ENCODE measurements at places on chromosomes 3 and 15.

GRCh38 chr3:127200086-127200691 is 7.3 kb downstream of the PRR23E start:
- DNase-seq: no peak

DNA sequence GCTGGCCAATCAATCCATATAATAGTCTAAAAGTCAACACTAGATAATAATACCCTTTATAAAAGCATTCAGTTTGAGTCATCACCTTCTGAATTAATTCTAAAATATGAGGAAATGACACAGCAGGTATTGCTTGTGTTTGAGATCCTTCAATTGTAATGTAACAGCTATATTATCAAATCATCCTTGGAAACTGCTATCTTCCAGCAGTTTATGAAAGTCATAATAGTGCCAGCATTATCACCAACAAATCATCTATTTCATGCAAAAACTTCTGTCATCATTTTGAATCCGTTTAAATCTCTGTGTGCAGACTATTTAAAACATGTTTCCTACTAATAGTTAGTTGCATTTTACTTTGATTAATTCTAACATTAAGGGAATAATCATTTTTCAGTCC is 468.7 kb downstream of the CADM2 start:
- no peak for DNase-seq

GRCh38 chr3:105533960-105534359 is 167.3 kb downstream of the ALCAM start:
- no peak for DNase-seq

GRCh38 chr3:43770426-43771103 is 79.8 kb downstream of the ABHD5 start:
- DNase-seq: peak; percentile 49

DNA sequence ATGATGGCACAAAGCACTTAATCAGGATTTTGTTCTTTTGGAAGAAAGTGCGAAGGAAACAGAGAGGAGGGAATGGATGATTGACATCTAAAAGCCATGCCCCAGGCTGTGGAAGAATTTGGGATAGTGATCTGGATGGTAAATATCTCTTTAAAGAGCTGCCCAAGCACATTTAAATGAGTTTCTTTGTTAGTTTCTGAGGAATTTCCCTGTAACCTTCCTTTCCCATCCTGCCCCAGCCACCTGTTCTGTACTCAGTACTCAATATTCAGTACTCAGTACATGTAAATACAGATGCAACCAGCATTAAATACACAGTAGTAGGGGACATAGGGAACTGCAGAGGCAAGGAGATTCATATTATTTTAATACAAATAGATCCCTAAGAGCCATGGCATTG is 7.8 kb upstream of the CORO2B start:
- no peak for DNase-seq

- DNase-seq: no peak
These were observed 130.6 kb upstream of the FHIT start for GRCh38 chr3:61381745-61382392.

DNA sequence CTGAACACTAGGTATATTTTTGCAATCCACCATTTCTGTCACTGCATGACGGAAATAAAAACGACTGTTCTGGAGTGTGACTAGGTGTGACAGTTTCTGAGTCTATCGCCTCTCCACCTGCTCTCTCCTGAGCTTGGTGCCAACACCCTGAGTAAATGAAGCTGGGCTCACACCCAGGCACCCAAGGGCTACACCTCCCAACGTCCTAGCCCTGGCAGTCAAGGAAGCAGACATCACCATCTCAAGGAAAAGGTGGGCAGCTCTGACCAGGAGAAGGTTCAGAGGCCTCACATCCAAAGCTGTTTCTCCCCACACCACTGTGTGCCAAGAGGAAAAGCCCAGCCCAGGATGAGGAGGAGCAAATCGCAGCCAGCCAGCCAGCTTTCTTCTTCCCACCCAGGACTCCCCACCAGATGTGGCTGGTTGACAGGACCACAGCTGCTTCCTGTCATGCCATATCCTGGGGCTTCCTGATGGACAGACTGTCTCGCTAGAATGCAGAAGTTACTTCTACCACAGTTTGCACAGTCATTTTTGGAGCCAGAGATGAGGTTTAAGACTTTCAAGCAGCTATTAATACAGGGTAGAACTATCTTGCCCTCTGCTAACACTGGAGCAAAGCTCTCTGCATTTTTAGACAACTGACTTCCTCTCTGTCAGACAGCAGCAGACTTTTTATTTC is 3.3 kb downstream of the SCAMP2 start:
- peak; percentile 40 for DNase-seq

DNA sequence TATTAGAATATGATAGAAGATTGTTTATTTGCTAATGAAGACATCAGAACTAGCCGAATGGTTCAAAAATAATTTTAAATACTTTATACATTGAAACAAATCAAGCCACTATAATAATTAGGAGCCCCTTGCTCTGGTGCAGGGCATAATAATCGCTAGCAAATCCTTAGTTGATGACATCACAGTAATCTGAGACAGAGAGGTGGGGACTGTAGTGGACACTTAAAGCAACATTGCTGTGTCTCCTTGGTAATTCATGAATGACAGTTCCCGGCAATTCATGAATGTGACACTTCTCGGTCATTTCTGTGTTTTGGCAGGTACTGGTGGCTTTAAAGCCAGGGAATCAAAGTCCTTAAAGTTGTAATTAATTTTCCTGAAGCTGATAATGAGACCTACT is 114.3 kb downstream of the PPM1L start:
- DNase-seq: no peak

- no peak for DNase-seq
These were observed 54.5 kb downstream of the GABRG3 start for GRCh38 chr15:27025481-27025966.

- DNase-seq: no peak
These were observed 334.6 kb upstream of the ATP10A start for GRCh38 chr15:26197719-26198118.

DNA sequence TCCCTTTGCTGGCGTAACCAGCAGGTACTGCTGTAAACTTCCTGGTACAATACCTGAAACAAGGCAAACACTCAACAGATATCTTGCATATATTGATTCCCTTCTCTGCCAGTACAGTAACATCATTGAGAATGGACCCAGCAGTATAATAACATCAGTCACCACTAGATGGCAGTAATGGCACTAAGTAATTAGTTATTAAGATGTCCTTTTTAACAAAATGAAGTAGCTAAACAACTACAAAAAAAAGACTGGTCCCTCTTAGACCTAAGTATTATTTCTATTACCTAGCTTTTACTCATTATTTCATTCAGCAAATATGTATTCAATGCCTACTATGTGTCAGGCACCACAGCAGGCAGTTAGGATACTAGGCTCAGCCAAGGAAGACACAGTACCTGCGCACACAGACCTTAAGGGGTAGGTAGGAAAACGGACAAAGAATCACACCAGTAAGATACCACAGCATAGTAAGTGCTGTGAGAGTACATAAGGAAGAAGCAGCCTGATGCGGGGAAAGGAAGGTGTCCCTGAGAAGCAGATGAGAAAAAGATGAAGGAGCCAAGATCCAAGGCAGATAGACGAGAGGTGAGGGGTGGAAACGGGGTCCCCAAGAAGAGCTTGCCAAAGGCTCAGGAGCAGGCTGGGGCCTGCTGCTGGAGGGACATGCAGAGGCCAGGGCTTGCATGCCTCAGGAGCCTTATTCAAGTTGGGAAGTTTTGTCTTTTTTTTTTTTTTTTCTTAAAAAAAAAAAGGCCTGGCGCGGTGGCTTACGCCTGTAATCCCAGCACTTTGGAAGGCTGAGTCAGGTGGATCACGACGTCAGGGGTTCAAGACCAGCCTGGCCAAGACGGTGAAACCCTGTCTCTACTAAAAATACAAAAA is 102.7 kb upstream of the CHD2 start:
- DNase-seq: no peak

DNA sequence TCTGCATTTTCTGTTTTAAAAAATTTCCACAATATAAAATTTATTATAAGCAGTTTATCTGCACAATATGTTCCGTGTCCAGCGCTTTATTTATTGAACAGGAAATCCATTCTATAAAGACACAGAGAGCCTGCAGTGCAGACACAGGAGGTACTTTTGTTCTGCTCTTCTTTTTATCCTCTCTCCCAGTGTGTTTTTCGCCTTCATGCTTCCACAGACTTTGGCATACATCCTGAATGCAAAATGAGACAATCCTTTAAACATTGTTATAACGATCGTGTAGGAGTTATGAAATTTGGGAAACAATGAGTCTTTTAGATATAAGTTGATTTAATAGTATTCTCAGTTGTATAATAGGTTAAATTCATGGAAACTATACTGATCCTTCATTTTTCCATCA is 749.2 kb downstream of the NAALADL2 start:
- DNase-seq: no peak

- DNase-seq: no peak
These were observed 209.4 kb downstream of the DIPK2A start for GRCh38 chr3:144181062-144181461.

DNA sequence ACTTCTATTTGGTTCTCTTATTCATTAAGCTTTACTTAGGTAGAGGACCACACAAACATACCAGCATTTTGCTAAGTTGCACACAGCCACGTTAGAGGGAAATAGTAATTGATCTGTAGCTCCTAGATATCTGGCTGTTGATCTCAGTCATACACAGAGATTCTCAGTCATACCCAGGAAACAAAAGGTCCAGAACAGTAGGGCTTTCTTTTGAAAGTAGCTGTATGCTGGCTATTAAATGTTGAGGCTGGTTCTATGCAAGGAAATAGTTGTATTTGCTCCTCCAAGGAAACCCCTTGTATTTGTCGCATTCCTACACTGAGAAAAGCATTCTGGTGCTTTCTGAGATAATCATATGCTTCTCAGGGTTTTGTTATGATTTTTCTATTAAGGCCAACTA is 523.8 kb downstream of the SOX2 start:
- DNase-seq: no peak

- DNase-seq: no peak
These were observed 2.7 kb upstream of the ALS2CL start for GRCh38 chr3:46695962-46696894.

- no peak for DNase-seq
These were observed 105.9 kb downstream of the TP63 start for GRCh38 chr3:189737071-189737470.

DNA sequence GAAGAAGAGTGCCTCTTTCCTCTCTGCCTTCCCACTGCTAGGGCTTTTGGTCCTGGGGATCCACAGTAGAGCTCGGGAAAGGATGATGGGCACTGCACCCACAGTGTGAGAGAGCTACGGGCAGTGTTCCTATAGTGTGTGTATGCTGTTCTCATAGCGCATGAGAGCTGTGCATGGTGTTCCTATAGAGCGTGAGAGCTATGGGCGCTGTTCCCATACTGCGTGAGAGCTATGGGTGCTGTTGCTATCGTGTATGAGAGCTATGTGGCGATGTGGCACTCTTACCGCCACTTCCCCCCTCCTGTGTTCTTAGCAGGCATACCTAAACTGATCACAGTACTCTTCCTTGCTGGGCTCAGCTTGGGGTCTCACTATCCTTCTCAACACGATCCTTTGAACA is 213.5 kb downstream of the EDEM1 start:
- no peak for DNase-seq

GRCh38 chr3:124565013-124565412 is 165.2 kb upstream of the UMPS start:
- peak; percentile 58 for DNase-seq
